ENCODE measurements at places on chromosomes 1 and 21.

GRCh38 chr1:192808163-192808517 is 699 bp upstream of the RGS2 start:
- H3K4me3 ChIP-seq = peak overlapping the region; percentile 69
- H3K4me1 ChIP-seq = peaks cover 28% of the 10 kb centered on the region
- H3K27ac ChIP-seq = peak overlapping the region; percentile 93

GRCh38 chr21:16370186-16370585 is 640.4 kb downstream of the USP25 start:
- H3K36me3 ChIP-seq = no peaks in the 10 kb centered on the region
- H3K4me1 ChIP-seq = no peaks in the 10 kb centered on the region
- no peak overlapping the region for H3K4me3 ChIP-seq
- DNase-seq = no peak
- no peak overlapping the region for H3K27ac ChIP-seq

GRCh38 chr1:236151739-236152424 is 9.5 kb downstream of the GPR137B start:
- H3K4me3 ChIP-seq = no peak overlapping the region
- H3K4me1 ChIP-seq = no peaks in the 10 kb centered on the region
- H3K27me3 ChIP-seq = no peaks in the 10 kb centered on the region
- H3K36me3 ChIP-seq = no peaks in the 10 kb centered on the region

- H3K27me3 ChIP-seq = no peaks in the 10 kb centered on the region
- no peak overlapping the region for H3K4me3 ChIP-seq
- H3K27ac ChIP-seq = no peak overlapping the region
- H3K36me3 ChIP-seq = no peaks in the 10 kb centered on the region
- H3K4me1 ChIP-seq = no peaks in the 10 kb centered on the region
Measured at GRCh38 chr1:82449506-82450057, 648.8 kb downstream of the ADGRL2 start.

DNA sequence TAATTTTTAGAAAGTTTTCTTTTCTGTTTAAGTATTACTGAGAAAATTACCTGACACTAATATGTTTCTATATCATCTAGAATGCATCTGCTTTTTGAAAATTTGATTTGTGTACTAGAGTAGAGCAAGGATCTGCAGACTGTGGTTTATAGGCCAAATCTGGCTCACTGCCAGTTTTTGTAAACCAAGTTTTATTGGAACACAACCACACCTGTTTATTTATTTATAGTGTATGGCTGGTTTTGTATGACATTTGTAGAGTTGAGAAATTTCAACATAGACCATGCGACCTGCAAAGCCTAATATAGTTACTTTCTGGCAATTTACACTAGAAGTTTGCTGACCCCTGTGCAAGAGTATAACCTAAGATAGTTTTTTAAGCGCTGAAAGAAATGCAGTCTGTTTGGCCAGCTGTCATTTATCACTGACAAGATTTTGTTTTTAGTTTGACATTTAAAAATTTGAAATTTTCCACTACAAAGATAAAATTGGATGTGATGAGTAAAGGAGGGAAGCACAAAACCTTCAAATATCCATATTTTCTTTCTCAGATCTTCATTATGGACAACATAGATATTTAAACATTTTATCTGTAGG is 36.1 kb upstream of the CACYBP start:
- H3K4me1 ChIP-seq = peaks cover 54% of the 10 kb centered on the region
- H3K36me3 ChIP-seq = no peaks in the 10 kb centered on the region
- no peak for DNase-seq
- H3K4me3 ChIP-seq = no peak overlapping the region
- no peaks in the 10 kb centered on the region for H3K27me3 ChIP-seq

- H3K27me3 ChIP-seq = no peaks in the 10 kb centered on the region
- peak overlapping the region; percentile 36 for H3K4me3 ChIP-seq
- H3K27ac ChIP-seq = peak overlapping the region; percentile 23
- DNase-seq = no peak
Measured at GRCh38 chr21:43916691-43917514, 51.9 kb downstream of the AGPAT3 start.

GRCh38 chr1:67372136-67372535 is 58.1 kb downstream of the SERBP1 start:
- no peak overlapping the region for H3K27ac ChIP-seq
- no peak overlapping the region for H3K4me3 ChIP-seq
- no peaks in the 10 kb centered on the region for H3K36me3 ChIP-seq
- no peaks in the 10 kb centered on the region for H3K27me3 ChIP-seq
- no peaks in the 10 kb centered on the region for H3K4me1 ChIP-seq

GRCh38 chr1:183281553-183282091 is 95.6 kb downstream of the LAMC2 start:
- no peaks in the 10 kb centered on the region for H3K27me3 ChIP-seq
- peak overlapping the region; percentile 87 for H3K27ac ChIP-seq
- no peak for DNase-seq
- H3K4me3 ChIP-seq = no peak overlapping the region
- H3K4me1 ChIP-seq = peaks cover 26% of the 10 kb centered on the region

- H3K4me3 ChIP-seq = no peak overlapping the region
- peaks cover 6% of the 10 kb centered on the region for H3K4me1 ChIP-seq
- no peaks in the 10 kb centered on the region for H3K36me3 ChIP-seq
- no peak for DNase-seq
- no peak overlapping the region for H3K27ac ChIP-seq
Measured at GRCh38 chr1:32276032-32276782, 15.7 kb upstream of the HDAC1 start.

- H3K27me3 ChIP-seq = no peaks in the 10 kb centered on the region
- H3K4me1 ChIP-seq = no peaks in the 10 kb centered on the region
- no peak overlapping the region for H3K4me3 ChIP-seq
- no peaks in the 10 kb centered on the region for H3K36me3 ChIP-seq
Measured at GRCh38 chr1:210132582-210132981, 100.0 kb upstream of the SERTAD4 start.

DNA sequence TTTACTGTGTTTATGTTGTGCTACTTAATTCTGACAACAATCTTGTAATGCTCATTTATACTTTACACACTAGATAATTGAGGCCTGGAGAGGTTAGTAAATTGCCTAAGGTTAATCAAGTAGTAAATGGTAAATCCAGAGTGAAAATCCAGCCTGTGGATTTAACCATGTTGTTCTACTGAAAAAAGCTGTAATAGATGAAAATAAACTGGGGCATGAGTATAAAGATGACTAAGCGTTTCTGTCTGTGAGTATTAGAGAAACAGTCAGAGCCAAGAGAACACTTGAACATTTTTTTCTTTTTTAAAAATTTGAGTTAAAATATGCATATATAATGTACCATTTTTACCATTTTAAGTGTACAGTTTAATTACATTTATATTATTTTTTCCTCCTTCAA is 47.9 kb upstream of the LEPR start:
- H3K4me1 ChIP-seq = no peaks in the 10 kb centered on the region
- H3K4me3 ChIP-seq = no peak overlapping the region
- no peaks in the 10 kb centered on the region for H3K36me3 ChIP-seq

- no peak overlapping the region for H3K4me3 ChIP-seq
- H3K27me3 ChIP-seq = no peaks in the 10 kb centered on the region
- no peak for DNase-seq
- H3K4me1 ChIP-seq = peaks cover 26% of the 10 kb centered on the region
- no peak overlapping the region for H3K27ac ChIP-seq
Measured at GRCh38 chr1:42328047-42328625, 6.9 kb downstream of the FOXJ3 start.

DNA sequence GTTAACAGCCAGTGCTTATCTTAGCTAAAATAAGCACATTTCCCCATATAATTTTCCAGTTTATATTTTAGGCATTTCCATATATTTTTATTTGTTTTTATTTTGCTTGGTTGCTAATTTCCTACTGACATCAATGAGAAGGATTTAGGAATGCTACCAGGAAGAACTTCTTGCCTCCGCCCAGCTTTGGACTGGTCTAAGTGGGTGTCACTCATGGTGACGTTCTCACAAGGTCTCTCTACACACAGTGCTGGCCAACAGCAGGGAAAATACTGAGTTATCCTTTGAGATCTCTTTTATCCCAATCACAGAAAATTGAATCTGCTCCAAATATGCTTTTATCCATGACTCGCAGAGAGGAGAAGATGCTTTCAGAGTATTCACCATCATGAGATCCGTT is 13.2 kb downstream of the MX1 start:
- peaks cover 24% of the 10 kb centered on the region for H3K36me3 ChIP-seq
- no peak overlapping the region for H3K27ac ChIP-seq
- H3K4me1 ChIP-seq = no peaks in the 10 kb centered on the region
- no peak overlapping the region for H3K4me3 ChIP-seq
- H3K27me3 ChIP-seq = no peaks in the 10 kb centered on the region
- no peak for DNase-seq

GRCh38 chr21:46265736-46266525 is 19.5 kb downstream of the MCM3AP start:
- H3K4me1 ChIP-seq = no peaks in the 10 kb centered on the region
- H3K4me3 ChIP-seq = no peak overlapping the region
- H3K27me3 ChIP-seq = no peaks in the 10 kb centered on the region
- H3K27ac ChIP-seq = no peak overlapping the region

- no peak overlapping the region for H3K27ac ChIP-seq
- H3K4me3 ChIP-seq = no peak overlapping the region
Measured at GRCh38 chr21:41739936-41740335, 26.9 kb downstream of the RIPK4 start.

DNA sequence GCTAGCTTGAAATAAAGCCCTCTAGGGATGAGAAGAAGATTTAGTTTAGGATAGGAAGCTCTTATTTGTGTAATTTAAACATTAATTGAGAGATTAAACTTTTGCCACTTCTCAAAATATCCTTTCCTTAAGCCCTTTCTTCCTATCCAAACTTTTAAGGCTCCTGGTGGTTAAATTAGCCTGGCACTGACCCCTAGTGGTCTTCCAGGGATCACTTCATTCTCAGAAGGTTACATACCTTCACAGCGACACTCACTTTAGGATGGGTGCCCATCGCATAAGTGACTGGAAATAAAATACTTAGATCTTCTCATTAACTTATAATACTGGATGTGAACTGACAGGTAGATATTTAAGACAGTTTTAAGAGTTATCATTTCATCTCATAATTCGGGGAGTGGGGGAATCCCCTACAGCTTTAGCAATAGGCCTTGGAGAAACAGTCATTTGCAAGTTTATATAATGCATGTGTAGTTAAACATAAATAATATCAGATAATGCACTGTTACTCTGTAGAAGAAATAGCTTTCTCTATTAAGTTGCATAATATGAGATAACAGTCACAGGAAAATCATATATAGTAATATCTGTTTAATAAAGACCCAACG is 7.4 kb downstream of the LHX9 start:
- H3K4me3 ChIP-seq = no peak overlapping the region
- H3K27me3 ChIP-seq = peaks cover 2% of the 10 kb centered on the region
- no peaks in the 10 kb centered on the region for H3K36me3 ChIP-seq
- H3K27ac ChIP-seq = no peak overlapping the region

- no peaks in the 10 kb centered on the region for H3K36me3 ChIP-seq
- no peaks in the 10 kb centered on the region for H3K27me3 ChIP-seq
- H3K4me1 ChIP-seq = no peaks in the 10 kb centered on the region
- no peak overlapping the region for H3K27ac ChIP-seq
- H3K4me3 ChIP-seq = no peak overlapping the region
Measured at GRCh38 chr1:47487850-47488450, 50.1 kb downstream of the FOXD2 start.

DNA sequence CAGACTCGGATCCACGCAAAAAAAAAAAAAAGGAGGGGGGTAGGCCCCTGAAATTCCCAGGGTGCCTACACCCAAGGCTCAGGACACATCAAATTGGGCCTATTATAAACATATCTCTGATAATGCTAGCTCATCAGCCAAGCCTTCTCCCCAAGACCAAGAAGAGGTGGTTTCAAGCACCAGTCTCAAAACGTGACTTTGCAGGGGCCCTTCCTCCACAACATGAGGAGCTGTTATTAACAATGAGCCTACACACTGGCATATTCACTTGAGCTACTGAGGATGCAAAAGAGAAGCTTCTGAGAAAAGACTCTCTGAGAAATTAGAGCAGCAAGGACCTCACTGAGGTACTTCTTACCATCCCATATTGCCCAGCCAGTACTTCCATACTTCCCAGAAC is 32.7 kb downstream of the ERI3 start:
- H3K4me3 ChIP-seq = no peak overlapping the region
- no peaks in the 10 kb centered on the region for H3K27me3 ChIP-seq
- H3K4me1 ChIP-seq = no peaks in the 10 kb centered on the region
- DNase-seq = no peak
- H3K36me3 ChIP-seq = peaks cover 3% of the 10 kb centered on the region
- no peak overlapping the region for H3K27ac ChIP-seq

DNA sequence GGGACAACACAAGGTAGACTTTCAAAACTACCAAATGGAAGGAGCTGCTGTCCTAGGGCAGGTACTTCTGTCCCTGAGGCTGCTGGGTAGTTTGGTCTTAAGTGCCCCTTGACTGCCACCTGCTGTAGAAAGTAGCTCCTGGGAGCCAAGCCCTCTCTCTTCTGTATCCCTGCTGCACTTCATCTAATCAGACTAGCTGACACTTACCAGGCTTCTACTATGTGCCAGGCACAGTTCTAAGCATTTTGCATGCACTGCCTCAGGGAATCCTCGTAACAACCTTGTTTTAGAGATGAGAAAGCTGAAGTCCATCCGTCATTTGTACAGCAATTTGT is 15.9 kb upstream of the SRSF4 start:
- H3K27me3 ChIP-seq = no peaks in the 10 kb centered on the region
- peak; percentile 73 for DNase-seq
- H3K36me3 ChIP-seq = peaks cover 23% of the 10 kb centered on the region
- peaks cover 17% of the 10 kb centered on the region for H3K4me1 ChIP-seq
- no peak overlapping the region for H3K27ac ChIP-seq

GRCh38 chr1:203932556-203932955 is 71.2 kb downstream of the SNRPE start:
- no peaks in the 10 kb centered on the region for H3K4me1 ChIP-seq
- H3K36me3 ChIP-seq = no peaks in the 10 kb centered on the region
- no peaks in the 10 kb centered on the region for H3K27me3 ChIP-seq

DNA sequence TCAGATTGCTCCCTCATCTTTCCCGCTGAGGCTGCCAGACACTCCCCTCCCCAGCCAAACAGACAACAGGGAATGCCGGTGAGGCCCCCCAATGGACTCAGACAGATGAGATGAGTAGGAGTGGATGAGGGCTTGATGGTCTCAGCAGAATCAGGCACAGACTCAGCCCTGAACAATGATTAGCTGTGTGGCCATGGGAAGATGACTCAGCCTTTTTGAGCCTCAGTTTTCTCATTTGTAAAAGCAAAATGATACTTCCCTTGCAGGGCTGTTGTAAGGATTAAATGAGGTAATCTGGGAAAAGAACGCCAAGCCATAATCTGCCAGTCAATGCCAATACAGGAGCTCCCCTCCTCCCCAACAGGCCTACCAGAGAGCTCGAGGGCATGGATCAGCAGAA is 12.4 kb downstream of the C1orf198 start:
- H3K36me3 ChIP-seq = peaks cover 31% of the 10 kb centered on the region
- peaks cover 18% of the 10 kb centered on the region for H3K4me1 ChIP-seq
- H3K4me3 ChIP-seq = no peak overlapping the region
- no peak for DNase-seq

Measured in upper lobe of left lung (tissue), 6 donors.